Stimulated activated CD4-positive, alpha-beta T cell treated with anti-CD3 and anti-CD28 coated beads, Interleukin-1b, Interleukin-23, amount 100 ng/mL, for 24 hours (primary cell): ENCODE measurements at places on chromosomes 3 and 15.

DNA sequence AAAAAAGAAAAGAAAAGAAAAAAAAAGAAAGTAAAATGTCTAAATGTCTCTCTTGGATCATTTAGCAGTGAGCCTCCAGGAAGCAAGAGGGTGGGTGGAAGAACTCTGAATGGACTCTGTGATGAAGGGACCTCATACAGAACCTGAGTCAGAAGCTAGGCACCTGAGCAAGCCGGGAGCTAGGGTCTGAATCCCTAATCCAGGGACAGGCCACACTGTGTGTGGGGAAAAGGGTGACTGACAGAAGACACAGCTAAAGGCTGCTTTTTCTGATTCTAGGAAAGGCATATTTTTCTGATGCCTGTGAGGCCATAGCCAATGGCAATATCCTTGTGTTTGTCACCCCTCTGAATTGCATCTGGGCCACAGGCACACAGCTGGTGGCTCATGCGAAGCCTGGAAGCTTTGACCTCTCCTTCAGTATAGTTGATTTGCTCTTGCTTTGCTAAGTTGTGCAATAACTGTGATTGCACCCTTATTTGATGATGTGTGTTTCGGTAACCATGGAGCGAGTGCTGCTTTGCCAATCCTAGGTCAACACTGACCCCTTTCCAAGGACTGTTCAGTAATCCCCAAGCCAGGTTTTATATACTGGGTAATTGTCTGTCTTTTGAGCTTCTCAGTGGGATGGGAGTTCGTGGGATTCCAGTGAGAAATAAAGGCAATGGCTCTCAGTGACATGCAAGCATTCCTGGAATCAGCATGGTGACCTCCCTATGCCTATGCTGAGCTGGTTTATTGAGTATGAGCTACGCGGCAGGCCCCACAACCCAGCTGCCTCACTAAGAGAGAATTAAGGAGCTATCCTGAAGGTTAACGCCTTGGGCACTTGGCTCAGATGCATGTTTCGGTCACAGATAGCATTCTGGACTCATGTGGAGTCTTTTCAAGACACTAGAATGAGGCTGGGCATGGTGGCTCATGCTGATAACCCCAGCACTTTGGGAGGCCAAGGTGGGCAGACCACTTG is 49.0 kb upstream of the OSBPL11 start:
- DNase-seq = no peak

DNA sequence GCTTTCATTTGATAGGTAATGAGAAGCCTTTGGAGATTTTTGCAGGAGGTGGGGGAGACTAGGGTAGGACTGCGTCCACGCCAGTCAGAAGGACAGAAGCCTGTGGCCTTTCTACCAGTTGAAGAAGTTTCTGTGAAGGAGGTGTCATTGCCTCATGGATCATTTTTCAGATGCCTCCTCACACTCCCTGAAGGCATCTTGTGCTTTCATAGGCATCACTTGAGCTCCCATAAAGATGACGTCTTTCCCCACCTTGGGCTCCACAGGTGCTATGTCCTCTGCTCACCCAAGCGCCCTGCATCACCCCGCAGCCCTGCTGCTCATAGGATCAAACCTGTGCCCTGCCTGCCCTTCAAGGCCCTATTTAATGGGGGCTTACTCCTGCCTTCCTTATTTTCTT is 7.5 kb upstream of the ITGA11 start:
- DNase-seq = no peak

DNA sequence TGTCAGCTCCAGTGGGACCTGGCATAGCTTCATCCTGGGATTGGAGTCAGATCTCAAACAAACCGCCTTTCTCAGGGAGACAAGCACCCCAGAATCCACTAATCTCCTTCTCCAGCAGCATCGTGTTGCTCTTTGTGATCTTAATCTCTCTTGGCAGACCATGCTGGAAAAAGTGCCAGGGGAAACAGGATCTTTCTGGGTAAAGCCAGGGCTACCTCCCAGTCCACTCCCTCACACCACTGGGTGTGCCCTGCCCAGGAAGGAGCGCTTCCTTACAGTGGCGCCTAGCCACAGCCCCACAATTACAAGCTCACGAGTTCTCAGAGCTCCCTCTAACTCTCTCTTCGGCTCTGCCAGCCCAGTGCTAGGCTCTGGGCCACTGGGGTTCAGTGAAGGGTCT is 32.2 kb downstream of the RPLP1 start:
- DNase-seq = no peak

GRCh38 chr15:99438691-99439523 is 126.9 kb upstream of the MEF2A start:
- DNase-seq = no peak

GRCh38 chr15:48147358-48147757 is 26.6 kb downstream of the SLC24A5 start:
- no peak for DNase-seq

GRCh38 chr15:37709669-37710068 is 224.8 kb upstream of the TMCO5A start:
- no peak for DNase-seq

DNA sequence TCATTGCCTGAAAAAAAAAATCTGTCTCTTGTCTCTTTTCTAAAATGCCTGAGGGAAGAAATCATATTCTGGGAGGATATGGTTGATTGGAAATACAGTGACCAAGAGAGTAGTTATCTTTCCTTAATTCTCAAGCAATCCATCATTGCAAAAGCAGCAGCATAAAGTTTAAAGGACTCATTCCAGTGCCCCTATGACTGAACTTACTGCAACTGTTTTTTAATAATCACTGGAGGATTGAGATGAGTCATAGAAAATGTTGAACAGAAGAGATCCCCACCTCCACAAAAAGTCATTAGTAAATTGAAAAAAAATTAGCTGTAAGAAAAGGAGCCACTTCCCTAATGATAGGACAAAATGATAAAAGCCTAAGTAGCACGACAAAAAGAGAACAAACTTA is 121.5 kb downstream of the SLC9A9 start:
- DNase-seq = no peak

- DNase-seq = no peak
These were observed 51.4 kb downstream of the ASTE1 start for GRCh38 chr3:130975251-130975650.

DNA sequence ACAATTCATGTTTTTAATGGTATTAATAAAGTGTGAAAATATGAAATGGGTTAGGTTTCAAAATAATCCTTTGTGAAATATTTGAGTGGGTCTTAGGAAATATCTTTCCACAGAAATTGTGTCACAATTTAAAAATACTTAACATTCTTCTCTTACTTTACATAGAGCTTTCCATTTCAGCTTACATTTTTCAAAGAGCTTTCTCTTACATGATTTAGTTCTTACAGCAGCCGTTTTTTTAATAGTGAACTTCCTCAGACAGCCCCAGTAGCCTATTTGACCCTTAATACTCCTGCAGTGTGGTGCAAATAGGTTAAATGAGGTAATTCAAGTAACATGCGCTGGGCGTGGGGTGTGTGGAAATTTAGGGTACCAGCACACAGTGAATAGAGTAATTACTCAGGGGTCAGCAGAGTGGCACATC is 21.8 kb downstream of the P2RY12 start:
- DNase-seq = no peak

DNA sequence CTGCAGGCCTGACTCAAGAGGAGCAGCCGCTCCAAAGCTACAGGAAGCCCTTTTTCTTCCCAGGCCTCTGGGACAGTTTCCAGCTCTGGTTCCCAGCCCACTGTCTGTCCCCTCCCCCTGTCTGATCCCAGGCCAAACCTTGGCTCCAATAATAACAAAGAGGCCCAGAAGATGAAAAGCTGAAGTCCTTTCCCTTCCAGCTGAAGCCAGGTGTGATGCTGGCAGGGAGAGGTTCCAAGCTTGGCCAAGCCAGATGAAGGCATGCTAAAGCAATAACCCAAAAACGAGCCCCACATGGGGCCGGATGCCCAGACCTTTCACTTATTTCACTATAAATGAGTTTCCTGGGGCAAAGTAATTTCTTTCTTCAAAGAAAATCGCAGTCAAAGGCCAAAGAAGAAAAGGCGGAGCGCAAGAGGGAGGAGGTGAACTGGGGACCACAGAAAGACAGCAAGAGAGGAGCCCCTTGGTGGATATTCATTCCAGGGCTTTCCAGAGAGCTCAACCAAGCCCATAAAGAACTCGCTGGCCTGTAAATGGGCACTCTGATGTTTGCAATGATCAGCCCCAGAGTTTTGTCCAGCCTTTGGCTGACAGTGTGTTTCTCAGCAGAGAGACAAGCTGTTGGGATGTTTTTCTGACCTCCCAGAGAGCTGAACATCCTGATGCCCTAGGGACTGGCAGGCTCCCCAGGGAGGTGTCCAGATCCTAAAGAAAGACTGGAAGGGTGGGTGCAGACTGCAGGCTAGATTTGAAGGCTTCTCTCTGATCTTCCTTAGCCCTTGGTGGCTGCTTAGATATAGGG is 157.6 kb downstream of the UACA start:
- no peak for DNase-seq

GRCh38 chr15:65040461-65040860 is 4.7 kb upstream of the SLC51B start:
- DNase-seq = no peak

DNA sequence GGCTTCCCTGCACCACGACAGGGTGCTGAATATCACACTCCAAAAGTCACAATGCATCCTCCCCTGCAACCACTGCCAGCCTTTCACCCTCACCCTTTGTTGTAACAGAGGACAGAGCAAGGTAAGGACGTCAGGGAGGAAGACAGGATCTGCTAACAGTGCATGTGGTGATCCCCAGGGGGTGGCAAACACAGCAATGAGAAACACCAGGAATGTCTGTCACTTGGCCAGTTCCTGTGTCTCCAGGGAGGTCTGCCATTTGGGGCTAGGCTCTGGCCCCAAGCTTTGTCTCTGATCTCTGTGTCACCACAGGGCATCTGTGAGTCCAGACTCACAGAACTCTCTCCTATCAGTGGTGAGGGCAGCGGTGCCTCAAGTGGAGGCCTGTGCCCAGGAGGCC is 54.3 kb upstream of the SLC24A5 start:
- no peak for DNase-seq

DNA sequence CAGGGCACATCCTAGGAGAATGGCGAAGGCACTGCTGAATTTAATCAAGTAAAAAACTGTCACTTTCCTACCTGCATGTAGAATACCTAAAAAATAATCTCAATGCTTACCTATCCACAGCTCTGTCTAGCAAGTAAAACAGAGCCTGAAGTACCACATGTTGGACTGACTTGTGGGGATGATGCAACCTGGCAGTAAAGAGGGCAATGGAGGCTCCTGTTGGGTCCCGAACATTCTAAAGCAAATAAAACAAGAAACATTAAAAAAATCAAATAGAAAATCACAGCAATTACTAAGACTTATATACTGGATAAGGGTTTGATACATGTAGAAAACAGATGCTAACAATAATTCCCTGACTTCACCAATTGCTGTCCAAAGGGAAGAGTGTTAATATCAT is 56.1 kb downstream of the PTPN9 start:
- DNase-seq = no peak

- no peak for DNase-seq
These were observed 22.5 kb downstream of the RIOX2 start for GRCh38 chr3:97949743-97950142.

GRCh38 chr3:67093305-67093704 is 95.2 kb downstream of the KBTBD8 start:
- DNase-seq = no peak

GRCh38 chr3:171783086-171783485 is 27.2 kb downstream of the PLD1 start:
- no peak for DNase-seq

DNA sequence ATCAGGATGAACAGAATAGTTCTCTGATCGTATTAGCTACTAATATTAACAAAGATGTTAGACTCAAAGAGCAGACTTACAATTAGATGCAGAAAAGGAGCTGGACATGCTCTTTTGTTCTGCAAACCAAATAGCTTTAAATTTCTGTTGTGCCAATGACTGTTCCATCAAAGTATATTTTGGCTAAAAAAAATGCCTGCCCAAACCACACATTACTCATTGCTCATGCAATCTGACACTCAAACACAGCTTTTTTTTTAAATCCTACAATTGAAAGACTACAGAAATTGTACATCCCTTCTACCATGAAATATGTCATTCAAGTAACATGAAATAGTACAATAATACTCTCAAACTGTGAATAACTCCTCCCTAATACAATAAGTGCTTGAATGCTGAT is 48.6 kb downstream of the SHOX2 start:
- no peak for DNase-seq

DNA sequence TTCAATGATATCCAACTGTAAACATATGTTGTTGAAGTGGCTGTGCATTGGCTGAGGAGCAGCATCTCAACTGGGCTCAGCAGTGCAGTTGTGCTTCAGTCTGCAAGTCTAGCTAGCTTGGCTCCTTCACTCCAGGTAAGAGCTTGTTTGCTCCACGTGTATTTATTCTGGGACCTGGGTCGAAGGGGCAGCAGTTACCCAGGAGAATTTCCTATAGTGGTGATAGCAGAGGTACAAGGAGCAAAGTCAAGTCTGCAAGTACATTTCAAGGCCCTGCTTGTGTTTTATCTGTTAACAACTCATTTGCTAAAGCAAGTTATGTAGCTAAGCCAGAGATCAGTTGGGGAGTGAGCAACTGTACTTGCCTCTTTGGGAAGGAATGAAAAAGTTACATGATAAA is 286.2 kb upstream of the UMPS start:
- no peak for DNase-seq

GRCh38 chr15:56208641-56209155 is 35.0 kb downstream of the RFX7 start:
- DNase-seq = no peak

- no peak for DNase-seq
These were observed 58.1 kb upstream of the C15orf61 start for GRCh38 chr15:67462875-67463274.

DNA sequence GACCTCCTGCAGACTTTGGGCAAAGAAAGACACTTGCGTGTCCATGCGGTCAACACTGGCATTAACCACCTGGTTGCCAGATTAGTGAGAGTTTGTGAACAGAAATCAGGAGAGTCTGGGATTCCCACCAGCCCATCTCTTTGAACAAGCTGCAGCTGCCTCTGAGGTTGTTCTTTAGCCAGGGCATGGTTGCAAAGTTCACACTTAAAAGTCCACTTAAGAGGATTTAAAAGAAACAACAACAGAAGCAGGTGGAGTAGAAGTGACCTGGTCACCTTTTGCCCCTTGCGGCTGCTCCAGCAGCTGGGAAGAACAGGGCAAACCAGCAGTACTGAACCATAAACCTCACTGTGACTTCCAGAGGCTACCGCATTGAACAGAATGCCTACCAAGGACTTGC is 97.3 kb downstream of the FOXB1 start:
- no peak for DNase-seq

DNA sequence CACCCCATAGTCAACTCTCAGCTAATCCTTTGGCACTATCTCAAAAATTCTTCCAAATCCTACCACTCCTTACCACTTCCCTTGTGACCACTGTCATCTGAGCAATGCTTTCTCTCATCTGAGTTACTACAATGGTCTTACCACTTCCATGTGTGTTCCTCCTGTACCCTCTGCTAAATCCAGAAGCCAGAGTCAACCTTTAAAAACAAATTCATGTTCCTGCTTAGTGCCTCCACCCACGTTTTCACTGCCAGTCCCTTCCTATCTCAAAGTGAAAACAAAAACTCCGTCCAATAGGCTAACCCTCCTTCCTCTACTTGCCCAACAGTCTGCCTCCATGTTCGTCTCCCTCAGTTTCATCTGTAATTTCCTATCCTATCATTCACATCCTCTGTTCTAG is 109.0 kb downstream of the ADAMTS9 start:
- DNase-seq = no peak

- no peak for DNase-seq
These were observed 16.8 kb downstream of the PLXNB1 start for GRCh38 chr3:48413086-48413485.

- no peak for DNase-seq
These were observed 98.4 kb downstream of the DHX30 start for GRCh38 chr3:47901280-47901833.
